ENCODE measurements at places on chromosomes 11 and 22.
A peak's percentile ranks its signal among the peaks of the same experiment; 100 is the strongest.

GRCh38 chr11:106479646-106480045 lies 402.2 kb downstream of the AASDHPPT start:
- DNase-seq, result no peak

DNA sequence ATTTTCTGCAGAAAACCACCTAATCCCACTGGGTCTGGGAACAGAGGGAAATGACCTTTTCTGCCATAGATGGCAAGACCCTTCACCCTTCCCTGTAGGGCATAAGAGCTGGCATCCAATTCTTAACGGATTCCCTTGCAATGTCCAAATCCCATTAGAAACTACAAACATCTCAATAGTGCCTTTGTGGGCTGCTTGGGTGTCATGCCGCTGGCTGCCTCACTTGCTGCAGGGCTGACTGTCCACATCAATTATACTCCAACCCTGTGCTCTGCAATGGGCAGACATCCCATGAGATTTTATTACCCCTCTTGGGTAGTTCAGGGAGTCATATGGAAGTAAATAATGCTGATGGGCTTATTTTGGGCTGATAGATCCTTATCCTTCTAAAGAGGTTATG lies 7.3 kb downstream of the GRAP2 start:
- no peak for DNase-seq

GRCh38 chr11:85672105-85672902 lies 7.4 kb upstream of the CREBZF start:
- DNase-seq, result no peak

DNA sequence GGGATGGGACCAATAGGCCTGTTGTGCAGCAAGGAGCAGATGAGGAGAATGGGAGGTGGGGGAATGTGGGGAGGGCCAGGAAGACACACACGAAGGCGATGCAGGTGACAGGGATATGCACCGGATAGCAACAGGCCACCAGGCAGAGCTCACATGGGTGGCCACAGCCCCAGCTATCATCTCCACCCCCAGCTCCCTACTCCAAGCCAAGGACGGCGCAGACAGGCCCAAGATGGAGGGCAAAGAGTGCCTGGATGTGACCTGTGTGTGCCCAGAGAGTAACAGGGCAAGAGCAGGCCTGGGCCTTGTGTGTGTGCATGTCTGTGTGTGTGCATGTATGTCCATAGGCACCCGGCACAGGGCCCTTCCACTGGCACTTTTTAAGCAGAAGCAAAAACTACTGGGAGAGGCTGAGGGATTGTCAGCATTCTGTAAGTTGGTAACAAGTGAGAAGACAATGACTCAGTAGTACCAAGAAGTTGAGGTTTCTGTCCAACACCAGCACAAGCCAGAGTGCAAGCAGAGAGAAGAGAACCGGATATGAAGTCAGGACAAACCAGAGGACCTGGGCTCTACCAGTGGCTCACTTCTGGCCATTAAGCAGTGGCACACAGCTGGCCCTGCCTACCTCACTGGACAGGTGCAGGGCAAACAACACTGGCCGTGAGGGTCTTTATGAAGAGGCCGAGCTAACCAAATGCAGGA lies 36.4 kb downstream of the NRXN2 start:
- no peak for DNase-seq

GRCh38 chr11:2201542-2201941 lies 29.9 kb upstream of the TH start:
- no peak for DNase-seq

DNA sequence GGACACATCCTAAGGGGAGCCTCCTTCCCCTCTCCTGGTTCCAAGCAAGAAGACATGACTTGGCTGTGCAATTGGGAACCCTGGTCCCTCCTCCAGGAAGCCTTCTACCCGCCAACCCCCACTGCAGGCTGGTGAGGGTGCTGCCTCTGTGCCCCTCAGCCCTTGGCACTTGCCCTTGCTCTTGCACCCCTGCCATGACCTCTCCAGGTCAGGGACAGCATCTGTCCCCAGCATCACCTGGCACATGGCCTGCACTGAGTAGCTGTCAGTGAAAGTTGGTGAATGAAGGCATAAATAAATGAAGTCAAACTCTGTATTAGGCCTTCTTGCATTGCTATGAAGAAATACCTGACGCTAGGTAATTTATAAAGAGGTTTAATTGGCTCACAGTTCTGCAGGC lies 1.9 kb upstream of the GTSE1 start:
- no peak for DNase-seq

GRCh38 chr22:29156507-29156906 lies 49.2 kb upstream of the EMID1 start:
- no peak for DNase-seq

DNA sequence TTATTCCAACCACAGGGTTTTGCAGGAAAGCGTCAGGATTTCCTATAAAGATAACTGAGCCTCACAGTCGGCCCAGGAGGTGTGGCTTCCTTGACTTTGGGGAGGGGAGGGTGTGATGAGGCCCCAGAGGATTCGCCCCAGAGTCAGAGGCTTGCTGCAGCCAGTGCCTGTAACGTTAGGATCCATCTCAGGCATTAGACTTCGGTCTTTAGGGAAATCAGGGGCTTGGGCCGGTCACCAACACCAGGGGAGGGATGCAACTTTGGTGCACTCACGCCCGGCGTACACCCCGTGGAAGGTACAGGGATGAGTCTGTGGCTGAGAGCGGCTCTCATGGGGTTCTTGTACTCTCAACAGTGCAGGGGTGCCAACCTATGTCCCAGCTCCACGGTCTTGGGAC lies 5.7 kb upstream of the ANO1 start:
- no peak for DNase-seq

DNA sequence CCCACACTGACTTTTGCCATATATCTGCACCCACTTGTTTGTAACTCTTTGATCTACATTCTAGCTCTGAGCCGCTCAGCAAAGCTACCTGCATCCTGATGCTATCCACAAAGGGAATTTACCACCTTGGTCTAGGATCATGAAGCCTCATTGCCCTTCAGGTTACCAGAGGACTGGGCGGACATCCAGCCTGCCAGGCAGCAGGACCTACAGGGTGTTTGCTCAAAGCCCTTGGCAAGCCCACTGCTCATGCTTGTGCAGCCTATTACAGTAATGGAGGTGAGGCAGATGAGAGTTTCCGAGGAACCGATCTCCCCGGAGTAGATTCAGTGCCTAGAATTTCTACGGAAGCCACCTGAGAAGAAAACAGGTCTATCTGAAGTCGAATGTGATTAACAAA lies 417.2 kb downstream of the OPCML start:
- DNase-seq, result no peak

DNA sequence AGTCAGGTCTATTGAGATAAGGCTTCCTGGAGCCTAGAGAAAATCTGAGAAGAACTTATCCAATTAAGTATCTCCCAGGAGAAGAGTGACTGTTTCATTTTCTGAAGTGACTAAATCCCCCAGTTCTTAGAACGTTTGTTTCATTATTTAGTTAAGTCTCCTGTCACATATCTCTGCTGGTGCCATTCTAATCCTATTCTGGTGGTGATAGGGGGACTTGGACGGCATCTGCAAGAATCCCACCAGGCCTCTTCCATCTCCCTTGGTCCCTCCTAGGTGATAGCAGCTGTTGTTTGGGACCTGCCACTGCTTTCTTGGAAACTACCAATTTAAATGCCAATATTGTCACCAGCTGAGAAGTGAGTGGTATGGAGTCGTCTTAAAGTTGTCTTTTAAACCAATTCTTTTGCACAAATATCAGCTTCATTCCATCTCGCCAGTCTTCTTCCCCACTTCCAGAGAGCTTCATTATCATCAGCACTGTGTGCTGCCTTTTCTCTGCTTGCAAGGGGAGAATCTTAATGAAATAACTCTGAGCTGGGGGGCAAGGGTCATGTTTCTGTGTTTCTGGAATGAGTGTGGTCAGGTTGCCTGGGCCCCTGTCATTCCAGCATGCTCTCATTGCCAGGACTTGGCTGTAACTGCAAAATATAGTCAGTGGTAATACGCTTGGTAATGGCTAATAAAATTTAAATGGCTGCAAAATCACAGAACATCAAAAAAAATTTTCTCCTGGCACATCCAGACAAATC lies 104.8 kb downstream of the LDLRAD3 start:
- DNase-seq, result no peak

DNA sequence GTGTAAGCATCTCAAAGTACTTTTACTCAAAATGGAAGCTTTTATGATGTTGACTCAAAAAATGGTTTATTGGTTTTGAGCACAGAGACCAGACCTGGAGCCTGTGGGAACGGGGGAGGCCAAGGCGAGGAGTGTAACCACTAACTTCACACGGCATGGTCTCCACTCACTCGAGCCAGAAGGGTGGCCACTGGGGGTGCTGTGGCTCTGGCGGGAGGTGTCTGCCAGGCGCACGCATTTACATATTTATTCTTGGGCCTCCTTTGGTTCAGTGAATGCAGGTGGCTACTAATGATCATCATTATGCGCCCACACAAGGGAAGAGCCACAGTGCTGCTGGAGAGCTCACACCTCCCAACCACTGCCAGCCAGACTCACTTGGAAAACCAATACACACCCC lies 64.6 kb downstream of the FLRT1 start:
- DNase-seq, result no peak

- no peak for DNase-seq
These were observed 5.1 kb downstream of the TOLLIP start for GRCh38 chr11:1304380-1304779.

DNA sequence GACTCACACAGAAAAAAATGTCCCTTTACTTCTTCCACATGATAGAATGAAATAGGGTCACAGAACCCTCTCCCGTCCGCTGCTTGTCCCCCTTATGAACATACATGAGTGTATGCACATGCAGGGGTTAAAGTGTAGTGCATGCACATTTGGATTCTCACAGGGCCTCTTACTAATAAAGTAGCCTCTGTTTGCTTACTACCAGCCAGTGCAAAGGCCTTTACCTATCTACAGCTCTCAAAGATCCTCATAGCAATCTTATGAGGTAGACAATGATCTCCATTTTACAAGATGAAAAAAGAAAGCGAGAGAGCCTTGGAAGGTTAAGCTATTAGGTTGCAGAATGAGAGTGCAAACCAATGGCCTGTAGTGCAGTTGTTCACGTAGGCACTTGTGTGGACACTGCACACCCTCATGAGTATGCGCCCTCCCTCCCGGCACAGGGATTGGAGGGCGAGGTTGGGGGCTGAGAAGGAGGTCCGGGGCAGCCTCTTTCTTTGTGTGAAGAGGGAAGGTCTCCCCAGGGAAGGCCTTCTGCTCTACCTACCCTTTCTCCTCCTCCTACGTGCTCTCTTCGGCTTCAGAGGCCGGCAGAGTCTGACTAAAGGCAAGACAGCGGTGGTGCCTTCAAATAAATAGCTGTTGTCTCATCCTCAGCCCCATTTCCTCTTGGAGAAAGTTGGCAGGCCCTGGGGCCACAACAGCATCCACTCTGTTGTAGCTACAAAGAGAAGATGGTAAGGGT lies 91.3 kb downstream of the CEP164 start:
- DNase-seq, result no peak

DNA sequence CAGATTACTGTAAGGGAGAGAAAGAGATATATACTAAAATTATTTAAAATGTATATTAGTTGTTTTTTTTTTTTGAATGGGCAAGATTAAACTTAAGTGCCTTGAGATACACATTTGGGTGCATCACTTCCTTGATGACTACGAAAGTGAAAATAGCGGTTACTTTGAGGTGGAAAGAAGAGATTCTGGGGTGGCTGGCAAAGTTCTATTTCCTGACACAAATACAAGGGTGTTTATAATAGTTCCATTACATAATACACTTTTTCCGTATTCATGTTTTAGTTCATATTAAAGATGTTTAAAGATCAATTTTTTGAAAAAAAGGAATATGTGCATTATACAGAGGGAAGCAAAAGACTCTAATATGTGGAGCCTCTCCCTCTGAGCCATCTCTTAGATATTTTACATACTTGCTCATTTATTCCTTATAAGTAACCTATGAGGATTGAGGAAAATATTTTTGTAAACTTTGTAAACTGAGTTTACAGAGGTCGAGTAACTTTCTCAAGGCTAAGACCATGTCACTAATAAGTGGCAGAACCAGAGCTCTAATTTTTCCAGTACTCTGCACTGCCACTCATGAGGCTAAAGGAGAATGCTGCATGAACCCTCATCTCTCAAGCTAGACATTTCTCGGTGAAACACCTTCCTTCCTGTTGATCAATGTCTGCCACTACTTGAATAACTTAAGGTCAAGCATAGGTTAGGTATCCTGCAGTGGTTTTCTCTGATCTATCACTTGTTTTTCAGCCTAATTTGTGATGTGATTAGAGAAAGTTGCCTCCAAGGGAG lies 58.6 kb downstream of the DDIAS start:
- DNase-seq, result no peak

- DNase-seq, result no peak
These were observed 31.9 kb upstream of the APOL5 start for GRCh38 chr22:35685731-35686130.

DNA sequence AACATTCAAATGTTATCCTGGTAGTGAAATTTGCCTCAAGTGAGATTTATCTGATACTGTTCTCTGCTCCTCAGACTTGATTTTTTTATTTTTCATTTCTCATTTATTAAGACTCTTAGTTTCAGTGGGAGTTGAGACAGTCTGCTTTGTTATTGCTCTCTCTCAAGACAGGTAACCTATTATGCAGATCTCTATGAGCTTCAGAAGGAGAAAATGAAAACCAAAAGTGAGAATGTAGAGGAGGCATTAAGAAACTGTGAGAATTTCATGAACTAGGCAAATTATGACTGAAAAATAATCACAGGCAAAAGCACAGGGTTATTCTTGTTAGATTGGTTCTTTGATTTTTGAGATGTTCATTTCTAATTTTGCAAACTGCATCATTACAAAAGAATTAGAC lies 290.0 kb upstream of the CHORDC1 start:
- no peak for DNase-seq

GRCh38 chr11:74388678-74389327 lies 9.4 kb downstream of the PGM2L1 start:
- DNase-seq, result peak; percentile 32

GRCh38 chr22:33706100-33706499 lies 214.2 kb downstream of the LARGE1 start:
- no peak for DNase-seq

DNA sequence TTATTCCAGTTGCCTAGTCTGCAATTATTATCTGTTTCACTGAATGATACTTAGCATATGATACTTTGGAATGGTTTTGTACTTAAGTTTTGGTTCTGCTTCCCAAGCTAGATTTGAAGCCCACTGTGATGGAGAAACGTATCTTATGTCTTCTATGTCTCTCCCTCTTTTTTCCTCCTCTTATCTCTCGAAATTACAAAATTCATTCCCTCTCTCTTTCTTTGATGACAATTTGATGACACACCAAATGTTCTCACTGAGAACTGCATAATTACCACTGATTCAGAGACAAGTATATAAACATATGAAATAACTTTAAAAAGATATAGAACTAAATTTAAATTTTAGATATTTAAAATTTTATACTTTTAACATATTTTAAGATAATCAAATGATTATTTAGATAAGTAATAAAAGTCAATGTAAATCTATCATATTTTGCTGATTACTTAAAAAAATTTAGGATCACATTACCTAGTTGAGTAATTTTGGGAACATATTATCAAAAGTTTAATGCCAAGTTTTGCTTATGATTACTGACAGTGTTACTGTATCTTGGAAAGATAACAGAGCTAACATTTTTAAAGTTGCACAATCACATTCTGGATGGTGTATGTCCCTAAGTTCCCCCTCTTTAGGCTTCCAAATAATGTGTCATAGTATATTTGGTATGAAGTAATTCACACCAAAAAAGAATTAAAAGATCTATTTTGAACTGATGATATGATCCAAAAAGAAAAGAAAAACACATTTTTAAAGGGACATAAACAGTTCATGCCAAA lies 255.3 kb downstream of the SBF2 start:
- DNase-seq, result no peak

- no peak for DNase-seq
These were observed 7.2 kb downstream of the AHNAK start for GRCh38 chr11:62539238-62539925.

All from activated CD8-positive, alpha-beta memory T cell treated with anti-CD3 and anti-CD28 coated beads for 1 hour (primary cell).